ENCODE measurements at places on chromosomes 3 and 15. TPM values are rescaled to one million over a fixed set of nuclear protein-coding genes. Genes with fewer than 3 reads are reported as not detected.

Gene SRGAP3
- 3.0 TPM for total RNA-seq

Gene TEX9
- total RNA-seq = 0.54 TPM

Gene CCDC9B
- 4.7 TPM for total RNA-seq

Gene COL7A1
- 0.54 TPM for total RNA-seq

Gene ST8SIA2
- total RNA-seq = not detected

DNA sequence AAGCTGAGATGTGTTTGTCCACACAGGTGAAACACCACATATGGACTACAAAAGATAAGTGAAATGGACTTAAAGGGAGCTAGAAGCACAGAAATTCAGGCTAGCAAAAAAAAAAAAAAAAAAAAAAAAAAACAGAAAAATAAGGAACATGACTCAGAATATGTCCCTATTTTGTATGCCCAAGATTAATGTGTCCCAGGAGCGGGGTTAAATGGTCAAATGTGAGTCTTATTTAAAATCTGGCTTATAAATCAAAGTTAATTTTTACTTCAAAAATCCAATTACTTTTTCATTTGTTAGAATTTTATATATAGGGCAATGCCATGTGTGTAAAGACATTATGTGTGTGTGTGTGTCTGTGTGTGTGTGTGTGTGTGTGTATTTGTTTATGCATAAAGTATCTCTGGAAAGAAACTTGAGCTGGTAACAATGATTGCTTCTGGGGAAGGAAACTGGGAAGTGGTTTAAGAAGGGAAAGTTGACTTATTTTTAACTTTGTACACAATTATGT lies 986.5 kb downstream of the ROBO2 start:
- no peak overlapping the region for H3K4me3 ChIP-seq
- no peak for DNase-seq
- H3K4me1 ChIP-seq = no peaks in the 10 kb centered on the region
- H3K36me3 ChIP-seq = no peaks in the 10 kb centered on the region
- H3K27ac ChIP-seq = no peak overlapping the region
- no peaks in the 10 kb centered on the region for H3K27me3 ChIP-seq

- no peak for DNase-seq
- H3K36me3 ChIP-seq = peaks cover 14% of the 10 kb centered on the region
- H3K27ac ChIP-seq = no peak overlapping the region
- H3K4me3 ChIP-seq = no peak overlapping the region
- H3K4me1 ChIP-seq = no peaks in the 10 kb centered on the region
These were observed 245.3 kb downstream of the DTWD1 start for GRCh38 chr15:49865925-49866757.

GRCh38 chr3:45778761-45779201 lies 17.6 kb downstream of the SLC6A20 start:
- no peaks in the 10 kb centered on the region for H3K4me1 ChIP-seq
- no peak overlapping the region for H3K27ac ChIP-seq
- DNase-seq = no peak
- H3K4me3 ChIP-seq = no peak overlapping the region

GRCh38 chr15:62742409-62743171 lies 300.0 kb upstream of the TPM1 start:
- H3K27me3 ChIP-seq = no peaks in the 10 kb centered on the region
- no peak overlapping the region for H3K4me3 ChIP-seq
- no peaks in the 10 kb centered on the region for H3K36me3 ChIP-seq
- H3K27ac ChIP-seq = no peak overlapping the region
- H3K4me1 ChIP-seq = no peaks in the 10 kb centered on the region

GRCh38 chr3:16769525-16769924 lies 115.2 kb upstream of the PLCL2 start:
- no peaks in the 10 kb centered on the region for H3K36me3 ChIP-seq
- no peak overlapping the region for H3K27ac ChIP-seq

DNA sequence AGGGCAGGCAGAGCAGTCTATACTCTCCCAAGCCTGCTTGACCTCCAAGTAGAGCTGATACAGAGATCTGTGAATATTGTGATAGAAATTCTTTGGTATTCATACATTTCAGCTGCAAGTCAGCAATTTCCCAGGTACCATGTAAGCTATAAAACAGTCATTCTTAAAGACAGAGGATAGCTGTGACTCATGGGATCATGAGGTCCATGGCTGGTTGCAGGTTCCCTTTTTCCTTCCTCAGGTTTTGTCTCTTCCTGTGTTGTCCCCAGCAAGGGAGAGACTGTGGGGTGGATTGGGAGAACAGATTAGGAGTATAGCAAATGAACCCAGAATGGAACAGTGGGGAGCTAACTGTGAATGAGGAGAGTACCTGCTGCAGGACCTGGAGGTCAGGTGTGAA lies 5.4 kb upstream of the P4HTM start:
- H3K4me3 ChIP-seq = no peak overlapping the region
- no peak overlapping the region for H3K27ac ChIP-seq
- DNase-seq = no peak
- H3K27me3 ChIP-seq = no peaks in the 10 kb centered on the region

GRCh38 chr3:171690281-171690680 lies 120.0 kb downstream of the PLD1 start:
- no peaks in the 10 kb centered on the region for H3K36me3 ChIP-seq
- H3K27me3 ChIP-seq = no peaks in the 10 kb centered on the region
- no peak overlapping the region for H3K4me3 ChIP-seq
- H3K27ac ChIP-seq = no peak overlapping the region
- DNase-seq = no peak

- H3K27me3 ChIP-seq = no peaks in the 10 kb centered on the region
- no peak overlapping the region for H3K27ac ChIP-seq
- H3K36me3 ChIP-seq = no peaks in the 10 kb centered on the region
- no peaks in the 10 kb centered on the region for H3K4me1 ChIP-seq
- DNase-seq = no peak
These were observed 1.1 kb downstream of the SAMMSON start for GRCh38 chr3:70000563-70001081.

DNA sequence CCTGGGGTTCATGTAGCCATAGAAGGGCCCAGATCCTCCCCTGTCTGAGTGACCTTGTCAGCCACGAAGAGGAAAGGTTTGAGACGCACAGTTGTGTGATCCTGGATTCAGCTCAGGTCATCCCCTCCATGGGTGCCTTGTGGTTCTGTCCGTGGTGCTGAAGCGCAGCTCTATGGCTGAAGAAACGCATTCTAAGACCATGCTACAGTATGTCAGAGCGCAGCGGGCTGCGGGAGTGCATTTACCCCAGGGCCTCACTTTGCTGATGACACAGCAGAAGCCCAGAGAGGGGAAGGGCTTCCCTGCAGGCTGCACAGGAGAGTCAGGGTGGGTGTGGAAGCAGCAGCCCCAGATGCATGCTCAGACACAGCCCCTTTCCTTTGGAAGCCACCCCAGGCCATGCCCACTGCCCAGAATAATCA lies 68.8 kb upstream of the IQSEC1 start:
- no peaks in the 10 kb centered on the region for H3K27me3 ChIP-seq
- no peak overlapping the region for H3K4me3 ChIP-seq
- H3K36me3 ChIP-seq = no peaks in the 10 kb centered on the region
- DNase-seq = no peak
- no peaks in the 10 kb centered on the region for H3K4me1 ChIP-seq

DNA sequence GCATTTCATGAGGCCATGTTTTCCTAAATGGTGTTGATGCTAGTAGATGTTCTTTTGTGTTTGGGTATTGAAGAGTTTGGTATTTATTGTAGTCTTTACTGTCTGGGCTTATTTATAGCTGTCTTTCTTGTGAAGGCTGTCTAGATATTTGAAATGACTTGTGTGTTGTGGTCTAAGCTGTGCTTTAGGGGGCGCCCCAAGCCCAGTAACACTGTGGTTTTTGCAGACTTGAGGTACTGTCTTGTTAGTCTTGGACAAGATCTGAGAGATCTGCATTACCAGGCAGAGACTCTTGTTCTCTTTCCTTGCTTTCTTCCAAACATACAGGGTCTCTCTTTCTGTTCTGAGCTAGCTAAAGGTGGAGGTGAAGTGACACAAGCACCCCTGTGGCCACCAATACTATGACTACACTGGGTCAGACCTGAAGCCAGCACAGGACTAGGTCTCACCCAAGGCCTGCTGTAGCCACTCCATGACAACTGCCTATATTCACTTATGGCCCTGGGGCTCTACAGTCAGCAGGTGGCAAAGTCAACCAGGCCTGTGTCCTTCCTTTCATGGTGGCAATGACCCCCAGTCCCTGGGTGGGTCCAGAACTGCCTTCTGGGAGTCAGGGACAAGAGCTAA lies 152.1 kb upstream of the TBC1D5 start:
- H3K36me3 ChIP-seq = no peaks in the 10 kb centered on the region
- no peak overlapping the region for H3K4me3 ChIP-seq
- H3K27ac ChIP-seq = no peak overlapping the region
- H3K27me3 ChIP-seq = no peaks in the 10 kb centered on the region
- no peaks in the 10 kb centered on the region for H3K4me1 ChIP-seq
- DNase-seq = peak; percentile 22

DNA sequence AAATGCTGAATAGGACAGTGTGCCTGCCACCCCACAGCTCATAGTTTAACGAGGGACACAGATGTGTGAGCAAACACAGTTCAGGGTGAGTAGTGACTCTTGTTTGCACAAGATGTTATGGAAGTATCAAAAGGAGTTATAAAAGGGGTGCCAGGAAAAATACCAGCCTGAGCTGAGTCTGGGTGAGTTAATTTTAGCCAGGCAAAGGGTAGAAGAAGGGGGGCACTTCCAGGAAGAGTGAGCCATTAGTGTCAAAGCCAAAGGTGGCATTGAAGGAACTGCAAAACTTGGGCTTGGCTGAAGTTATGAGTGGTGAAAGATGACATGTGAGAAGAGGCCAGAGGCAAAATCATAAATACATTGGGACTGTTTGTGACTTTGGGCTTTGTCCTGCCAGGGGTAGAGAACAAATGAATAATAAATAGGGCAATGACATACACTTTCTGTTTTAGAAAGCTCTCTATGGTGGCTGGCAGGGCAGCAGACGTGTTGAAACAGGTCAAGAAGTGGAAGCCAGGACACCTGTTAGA lies 1.9 kb upstream of the SPPL2A start:
- peaks cover 15% of the 10 kb centered on the region for H3K4me1 ChIP-seq
- H3K4me3 ChIP-seq = no peak overlapping the region
- no peak overlapping the region for H3K27ac ChIP-seq
- peak; percentile 9 for DNase-seq
- H3K27me3 ChIP-seq = no peaks in the 10 kb centered on the region

GRCh38 chr3:10957976-10958749 lies 34.4 kb upstream of the SLC6A1 start:
- no peaks in the 10 kb centered on the region for H3K4me1 ChIP-seq
- no peak overlapping the region for H3K27ac ChIP-seq
- H3K36me3 ChIP-seq = no peaks in the 10 kb centered on the region
- no peak for DNase-seq
- no peak overlapping the region for H3K4me3 ChIP-seq
- H3K27me3 ChIP-seq = no peaks in the 10 kb centered on the region

GRCh38 chr3:195372220-195372619 lies 70.6 kb downstream of the ACAP2 start:
- H3K27me3 ChIP-seq = no peaks in the 10 kb centered on the region
- H3K4me3 ChIP-seq = no peak overlapping the region

DNA sequence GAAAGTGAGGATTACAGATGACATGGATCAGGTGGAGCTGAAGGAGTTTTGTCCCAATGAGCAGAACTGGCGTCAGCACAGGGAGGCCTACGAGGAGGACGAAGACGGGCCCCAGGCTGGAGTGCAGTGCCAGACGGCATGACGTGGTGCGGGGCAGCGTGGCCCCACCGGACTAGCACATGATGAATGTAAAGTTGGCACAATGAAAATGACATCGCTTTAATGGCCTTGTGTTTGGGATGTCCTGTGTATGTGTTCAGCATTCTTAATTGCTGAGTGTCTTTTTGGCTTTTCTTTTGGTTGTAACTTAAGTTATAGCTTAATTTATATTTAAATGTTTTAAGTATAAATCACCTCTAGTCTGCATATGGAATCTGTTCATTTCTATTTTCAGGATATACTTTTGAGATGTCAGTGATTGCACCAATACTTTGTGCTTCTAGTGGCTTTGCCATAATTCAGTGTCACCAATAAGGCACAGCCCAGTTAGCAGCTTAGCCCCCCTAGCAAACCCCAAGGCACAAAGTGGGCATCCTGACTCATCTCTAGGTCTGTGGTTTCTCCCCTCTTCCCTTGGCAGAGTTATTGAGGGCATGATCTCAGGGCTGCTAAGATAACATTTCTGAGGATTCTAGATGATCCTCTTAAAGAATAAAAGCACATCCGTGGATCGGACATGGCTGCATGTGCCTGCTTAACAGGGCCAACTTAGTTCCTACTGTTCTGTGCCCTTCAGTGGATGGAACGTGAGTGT lies 16.1 kb downstream of the DNAJA4 start:
- DNase-seq = no peak
- H3K27me3 ChIP-seq = no peaks in the 10 kb centered on the region
- no peaks in the 10 kb centered on the region for H3K4me1 ChIP-seq
- no peak overlapping the region for H3K4me3 ChIP-seq

- no peak for DNase-seq
- no peaks in the 10 kb centered on the region for H3K36me3 ChIP-seq
- H3K27ac ChIP-seq = no peak overlapping the region
- H3K4me3 ChIP-seq = no peak overlapping the region
- no peaks in the 10 kb centered on the region for H3K4me1 ChIP-seq
These were observed 378.0 kb downstream of the LSAMP start for GRCh38 chr3:116067326-116067725.

DNA sequence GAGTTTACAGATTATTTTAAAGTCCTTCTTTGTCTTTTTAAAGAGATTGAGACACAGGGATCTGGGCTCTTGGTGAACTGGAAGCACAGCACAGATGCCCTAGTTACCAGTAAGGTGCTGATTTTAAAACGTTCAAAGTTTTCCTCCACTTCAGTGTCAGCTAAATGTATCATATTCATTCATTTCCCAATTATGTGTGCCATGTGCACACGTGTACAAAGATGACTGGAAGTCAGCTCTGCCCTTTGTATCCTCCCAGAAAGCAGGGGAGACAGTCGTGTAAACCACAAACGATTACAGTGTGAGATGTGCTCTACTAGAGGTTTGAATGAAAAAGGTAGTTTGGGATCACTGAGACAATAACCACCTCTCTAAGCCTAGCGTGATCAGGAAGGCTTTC lies 730 bp downstream of the ZKSCAN7 start:
- H3K27ac ChIP-seq = peak overlapping the region; percentile 70
- peak; percentile 13 for DNase-seq

- no peak for DNase-seq
- H3K36me3 ChIP-seq = no peaks in the 10 kb centered on the region
- H3K4me1 ChIP-seq = peaks cover 16% of the 10 kb centered on the region
- no peak overlapping the region for H3K27ac ChIP-seq
- H3K27me3 ChIP-seq = peaks cover 2% of the 10 kb centered on the region
These were observed 41.0 kb downstream of the FMN1 start for GRCh38 chr15:33153548-33153947.
